ENCODE measurements at places on chromosomes 2 and 18.

- DNase-seq, result no peak
These were observed 13.5 kb downstream of the PPP1CB start for GRCh38 chr2:28764909-28765711.

DNA sequence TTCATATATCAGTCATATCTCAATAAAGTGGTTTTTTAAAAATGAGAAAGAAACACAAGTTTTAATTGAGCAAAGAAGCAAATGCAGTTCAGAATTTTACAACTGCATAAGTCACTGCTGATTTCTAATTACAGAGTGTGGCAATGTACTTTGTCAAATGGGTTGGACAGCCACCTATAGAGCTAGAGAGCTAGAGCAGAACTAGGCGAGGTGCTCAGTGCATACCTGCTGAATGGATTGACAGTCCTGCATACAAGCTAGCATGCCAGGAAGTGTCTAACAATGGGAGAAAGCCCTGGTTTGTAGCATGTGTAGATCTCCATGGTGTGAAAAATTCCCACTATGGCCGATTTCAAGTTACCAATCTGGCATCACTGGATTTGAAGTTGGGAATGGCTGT is 106.3 kb upstream of the CDCA7 start:
- DNase-seq, result no peak

DNA sequence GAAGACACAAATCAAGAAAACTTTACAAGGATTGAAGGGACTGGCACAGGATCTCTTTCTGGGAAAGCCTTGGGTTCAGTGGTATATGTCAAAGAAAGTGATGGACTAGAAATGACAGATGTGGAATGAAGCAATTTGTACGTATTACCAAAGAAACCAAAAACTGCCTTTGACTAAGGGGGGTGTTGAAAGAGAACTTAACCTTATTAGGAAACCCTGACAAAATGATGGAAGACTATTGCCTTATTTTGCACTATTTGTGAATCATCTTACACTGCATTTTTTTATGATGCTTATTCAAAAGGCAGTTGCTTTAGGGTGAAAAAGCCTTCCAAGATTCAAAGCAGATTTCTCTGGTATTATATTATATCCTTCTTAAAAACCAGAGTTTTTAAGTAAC is 4.0 kb downstream of the TSGA10 start:
- DNase-seq, result no peak

DNA sequence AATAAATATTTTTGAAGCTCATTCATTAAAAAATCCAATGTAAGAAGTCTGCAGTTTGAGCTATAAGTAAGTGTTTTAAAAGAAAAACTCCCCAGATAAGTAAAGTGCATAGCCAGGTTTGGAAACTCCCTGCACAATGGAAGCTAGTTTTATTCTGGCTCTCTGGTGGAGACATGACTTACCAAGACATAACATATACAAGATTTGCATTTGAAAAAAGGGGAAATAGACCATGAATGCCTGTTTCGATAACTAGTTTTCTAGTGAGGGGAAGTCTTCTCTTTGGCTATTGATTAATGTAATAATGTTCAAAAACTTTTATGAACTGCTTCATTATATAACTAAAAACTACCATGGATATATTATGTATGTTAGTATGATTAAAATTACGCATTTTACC is 435.2 kb downstream of the ARHGAP15 start:
- no peak for DNase-seq

GRCh38 chr2:224666951-224667553 is 49.1 kb downstream of the CCDC195 start:
- no peak for DNase-seq

- no peak for DNase-seq
These were observed 4.5 kb upstream of the TMSB10 start for GRCh38 chr2:84900971-84901370.

Measured in SK-MEL-5 (cell line).